Thymus (tissue), 14 donors: ENCODE measurements at places on chromosomes 16 and 17.
A peak's percentile ranks its signal among the peaks of the same experiment; 100 is the strongest.

GRCh38 chr16:3597226-3597625, 14.2 kb downstream of the SLX4 start:
- DNase-seq, result no peak

DNA sequence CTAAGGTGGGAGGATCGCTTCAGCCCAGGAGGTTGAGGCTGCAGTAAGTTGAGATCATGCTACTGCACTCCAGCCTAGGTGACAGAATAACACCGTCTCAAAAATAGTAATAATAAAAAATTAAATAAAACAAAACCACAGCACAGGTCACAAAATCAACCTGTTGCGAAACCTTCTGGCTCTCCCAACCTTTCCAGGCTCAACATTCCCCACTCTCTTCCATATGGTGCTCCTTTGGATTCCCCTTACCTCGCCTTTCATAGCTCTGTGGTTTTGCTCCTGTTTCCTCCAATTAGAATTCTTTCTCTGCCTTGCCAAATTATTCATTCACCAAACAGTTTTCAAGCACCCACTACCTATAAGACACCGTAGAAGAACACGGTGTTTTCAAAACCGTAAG, 4.7 kb downstream of the ZDHHC7 start:
- no peak for DNase-seq

DNA sequence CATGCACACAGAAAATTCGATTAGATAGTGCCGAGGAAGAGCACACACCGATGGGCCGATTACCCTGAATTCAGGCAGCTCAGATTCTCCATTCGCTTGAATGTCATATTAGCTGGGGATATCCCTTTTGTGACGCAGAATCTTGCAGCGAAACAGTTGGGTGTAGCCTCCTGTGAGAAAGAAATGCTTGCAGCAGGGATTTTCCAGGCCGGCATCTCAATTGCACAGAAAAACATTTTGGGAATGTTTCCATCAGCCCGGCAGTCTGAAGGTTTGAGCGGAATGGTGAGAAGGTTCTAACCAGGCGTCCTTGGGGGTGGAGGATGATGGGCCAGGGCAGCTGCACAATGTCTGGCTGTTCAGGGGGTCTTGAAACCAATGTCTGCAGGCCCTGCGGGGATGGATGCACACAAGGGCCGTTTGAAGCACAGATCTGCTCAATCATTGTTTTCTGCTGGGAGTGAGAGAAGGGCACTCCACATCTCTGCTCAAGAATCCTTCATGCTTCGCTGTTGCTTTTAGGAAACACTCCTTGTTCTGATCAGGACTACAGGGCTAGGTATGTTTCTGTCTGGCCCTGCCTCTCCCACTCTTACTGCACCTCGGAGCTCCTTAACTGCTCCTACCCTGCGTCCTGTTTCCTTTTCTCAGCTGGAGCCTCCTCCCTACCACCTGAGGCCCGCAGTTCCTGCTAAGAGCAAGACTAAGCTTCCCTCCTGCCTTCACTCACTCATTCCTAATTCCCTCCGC, 94.6 kb downstream of the CMIP start:
- DNase-seq, result no peak

DNA sequence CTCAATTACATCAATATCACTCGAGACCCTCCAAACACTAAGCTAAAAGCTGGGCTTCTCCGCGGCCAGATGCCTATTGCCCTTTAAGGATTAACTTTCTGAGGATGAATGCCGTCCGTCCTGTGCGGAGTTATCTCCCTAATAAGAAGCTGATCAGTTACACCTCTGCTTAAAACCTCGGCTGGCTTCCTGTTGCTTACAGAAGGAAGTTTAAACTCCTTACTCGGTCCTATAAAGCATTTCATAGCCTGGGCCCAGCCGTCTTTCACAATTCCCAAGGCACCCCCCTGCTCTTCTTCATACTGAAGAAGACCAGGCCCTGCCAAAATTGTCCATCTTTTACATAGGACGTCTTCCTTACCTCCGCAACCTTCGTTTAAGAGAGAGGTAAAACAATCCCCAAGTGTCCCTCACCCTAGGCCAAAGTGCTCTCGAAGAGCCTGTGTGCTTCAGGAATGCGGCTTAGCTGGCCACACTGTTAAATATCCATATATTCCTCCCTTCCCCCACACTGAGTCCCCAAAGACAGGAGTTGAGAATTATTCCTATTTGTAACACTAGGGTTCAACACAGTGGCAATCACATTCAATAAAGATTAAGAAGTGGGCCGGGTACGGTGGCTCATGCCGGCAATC, 112.6 kb upstream of the IRX5 start:
- DNase-seq, result no peak

- no peak for DNase-seq
These were observed 20.9 kb downstream of the METRNL start for GRCh38 chr17:83100220-83100852.

- DNase-seq, result no peak
These were observed 5.1 kb downstream of the LDHD start for GRCh38 chr16:75111514-75111940.

DNA sequence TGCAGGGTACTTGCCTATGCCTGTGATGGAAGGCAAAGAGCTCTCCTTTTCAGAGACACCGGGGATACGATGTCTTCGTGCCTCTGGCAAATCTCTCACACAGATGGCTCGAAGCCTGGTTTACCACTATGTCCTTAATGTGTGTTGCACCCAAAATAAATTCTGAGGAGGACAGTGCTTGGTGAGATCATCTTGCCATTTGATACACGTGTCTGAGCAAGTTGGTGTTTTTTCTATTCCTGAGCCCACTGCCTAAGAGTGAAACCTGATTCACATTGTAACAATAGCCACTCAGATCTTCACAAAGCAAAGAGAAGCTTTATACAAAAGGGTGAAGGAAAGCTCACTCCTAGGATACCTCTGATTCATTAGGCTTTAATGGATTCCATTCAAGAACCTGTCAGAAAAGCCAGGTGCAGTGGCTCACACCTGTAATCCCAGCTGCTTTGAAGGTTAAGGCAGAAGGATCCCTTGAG, 33.1 kb upstream of the AKAP1 start:
- DNase-seq, result no peak

GRCh38 chr17:60639019-60639330, 38.7 kb upstream of the BCAS3 start:
- no peak for DNase-seq

DNA sequence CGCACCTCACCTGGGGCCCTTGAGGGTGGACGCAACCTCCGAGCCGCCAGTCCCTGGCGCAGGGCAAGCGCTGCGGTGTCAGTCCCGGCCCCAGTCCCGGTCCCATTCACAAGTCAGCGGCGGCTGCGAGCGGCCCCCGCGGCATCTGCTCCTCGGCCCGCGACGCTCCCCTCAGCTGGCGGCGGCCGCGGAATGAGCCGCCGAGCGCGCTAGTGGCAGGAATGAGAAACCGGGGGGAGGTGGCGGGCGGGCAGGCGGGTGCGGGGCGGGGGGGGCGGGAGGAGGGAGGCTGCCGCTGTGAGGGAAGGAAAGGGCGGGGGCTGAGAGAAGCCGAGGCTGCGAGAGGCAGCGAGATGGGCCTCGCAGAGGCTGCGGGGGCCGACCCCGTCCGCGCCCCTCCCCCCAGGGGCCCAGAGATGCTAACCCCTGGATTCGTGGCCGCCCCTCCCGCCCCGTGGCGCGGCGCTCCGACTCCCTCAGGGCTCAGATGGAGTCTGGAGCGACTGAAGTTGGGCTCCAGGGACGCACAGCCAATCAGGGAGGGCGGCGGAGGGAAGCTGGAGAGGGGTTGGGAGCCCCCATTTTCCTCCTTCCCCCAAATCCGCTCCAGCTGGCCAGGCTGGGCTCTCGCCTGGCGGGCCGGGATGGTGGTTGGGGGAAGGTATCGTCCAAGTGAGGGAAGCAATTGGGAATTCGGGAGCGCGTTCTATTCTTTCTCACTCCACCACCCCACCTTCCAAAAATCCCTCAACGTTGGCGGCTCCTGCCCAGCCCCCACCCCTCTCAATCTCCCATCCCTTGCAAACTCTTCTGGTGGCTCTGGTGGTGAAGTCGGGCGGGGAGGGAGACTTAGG, at the start of gene CDH11:
TSS of gene CDH11 (minus strand) at position 194 of the 854 bp plus-strand sequence. CDS start 117,194 bp downstream, outside the sequence.
- no peak for DNase-seq

DNA sequence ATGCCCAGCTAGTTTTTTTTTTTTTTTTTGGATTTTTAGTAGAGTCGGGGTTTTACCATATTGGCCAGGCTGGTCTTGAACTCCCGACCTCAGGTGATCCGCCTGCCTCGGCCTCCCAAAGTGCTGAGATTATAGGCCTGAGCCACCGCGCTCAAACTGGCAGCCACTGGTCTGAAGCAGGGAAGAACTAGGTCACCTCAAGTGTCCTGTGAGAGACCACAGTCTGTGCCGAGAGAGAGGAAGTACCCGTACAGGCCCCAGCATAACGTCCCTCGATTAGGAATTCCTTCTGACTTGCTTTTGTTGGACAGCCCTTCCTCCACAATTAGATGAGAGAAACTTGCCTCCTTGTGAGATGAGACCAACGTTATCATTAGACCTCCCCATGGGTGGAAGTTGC, 13.7 kb upstream of the CD300E start:
- DNase-seq, result no peak

GRCh38 chr17:9817086-9817485, 4.8 kb downstream of the GSG1L2 start:
- no peak for DNase-seq

- peak; percentile 75 for DNase-seq
These were observed 15.2 kb downstream of the GALK1 start for GRCh38 chr17:75749545-75750389.

DNA sequence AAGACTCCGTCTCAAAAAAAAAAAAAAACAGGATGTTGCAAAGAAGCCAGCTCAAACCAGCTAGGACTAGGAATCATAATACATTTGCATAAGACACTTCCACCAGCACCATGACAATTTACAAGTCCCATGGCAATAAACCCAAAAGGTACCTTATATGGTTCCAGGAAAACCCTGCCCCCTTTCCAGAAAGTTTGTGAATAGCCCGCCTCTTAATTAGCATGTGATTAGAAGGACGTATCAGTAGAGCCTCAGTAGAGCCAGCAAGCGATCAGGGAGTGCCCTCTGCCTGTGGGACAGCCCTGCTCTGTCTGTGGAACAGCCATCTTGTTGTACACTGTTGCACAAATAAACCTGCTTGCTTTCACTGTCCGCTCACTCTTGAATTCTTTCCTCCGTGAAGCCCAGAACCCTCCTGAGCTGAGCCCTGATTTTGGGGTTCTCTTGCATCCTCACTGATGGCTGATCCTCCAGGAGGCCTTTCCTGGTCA, 14.0 kb downstream of the NUPR1 start:
- DNase-seq, result no peak

DNA sequence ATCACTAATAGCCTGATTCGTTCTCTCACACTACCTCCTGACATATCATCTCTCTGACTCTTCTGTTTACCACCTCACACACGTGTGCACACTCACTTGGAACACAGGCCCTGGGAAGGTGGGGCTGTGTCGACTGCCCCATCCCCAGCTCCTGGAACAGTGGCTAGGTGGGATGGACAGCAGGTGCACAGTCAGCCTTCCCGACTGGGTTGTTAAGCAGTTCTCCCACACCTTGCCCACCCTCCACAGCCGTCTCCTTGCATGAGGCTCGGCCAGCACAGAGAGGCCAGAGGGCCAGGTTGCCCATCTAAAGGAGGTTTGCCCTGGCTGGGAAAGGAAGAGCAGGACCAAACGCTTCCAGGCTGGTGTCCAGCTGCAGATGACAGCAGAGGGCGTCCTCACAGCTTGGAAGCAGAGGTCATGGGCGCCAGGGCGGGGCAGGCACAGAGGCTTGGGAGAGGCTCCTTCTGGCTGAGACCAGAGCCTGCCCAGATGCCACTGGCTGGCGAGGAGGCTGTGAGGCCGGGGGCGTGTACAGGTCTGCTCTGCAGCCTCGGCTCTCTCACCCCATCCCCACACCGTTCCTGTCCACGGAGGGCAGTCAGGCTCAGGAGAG, 92.8 kb downstream of the AMFR start:
- DNase-seq, result no peak

DNA sequence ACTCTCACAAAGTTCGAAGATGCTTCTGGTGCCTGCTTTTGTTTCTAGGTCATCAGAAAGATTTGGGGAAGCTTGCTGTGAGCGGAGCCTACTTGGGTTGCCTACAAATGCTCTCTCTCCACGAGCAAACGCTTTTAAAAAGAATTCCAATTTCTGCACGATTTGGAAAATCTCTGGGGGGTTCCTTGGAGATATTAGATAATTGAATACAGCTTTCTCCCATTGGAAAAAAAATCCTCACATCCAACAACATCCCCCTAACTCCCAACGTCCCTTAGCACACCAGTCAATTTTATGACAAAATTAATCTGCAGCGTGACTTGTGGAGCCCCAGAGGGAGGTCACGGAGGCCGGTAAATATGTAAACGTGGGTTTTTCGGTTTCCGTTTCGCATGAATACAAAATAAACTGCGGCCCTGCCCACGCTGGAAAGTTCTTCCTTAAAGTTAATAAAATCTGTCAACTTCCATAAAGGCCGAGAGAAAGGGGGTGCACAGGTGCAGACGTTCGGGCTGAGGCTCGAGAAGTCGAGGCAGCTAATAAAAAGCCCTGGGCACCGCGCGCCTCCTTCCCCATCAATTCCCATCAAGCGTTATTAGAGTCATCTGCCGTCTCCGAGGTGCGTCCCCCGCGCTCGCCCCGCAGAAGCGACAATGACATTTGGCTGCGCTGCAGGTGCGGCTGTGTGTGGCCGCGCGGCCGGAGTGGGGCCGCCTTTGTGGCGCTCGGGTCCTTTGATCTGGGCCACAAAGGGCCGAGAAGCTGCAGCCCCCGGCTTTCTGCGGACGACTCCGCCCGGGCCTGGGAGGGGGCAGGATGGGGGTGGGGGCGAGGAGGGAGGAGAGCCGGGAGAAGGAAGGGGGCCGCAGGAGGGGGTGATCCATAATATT, 37.6 kb downstream of the SALL1 start:
- DNase-seq, result no peak

- no peak for DNase-seq
These were observed 3.3 kb upstream of the VAC14 start for GRCh38 chr16:70804153-70804733.

DNA sequence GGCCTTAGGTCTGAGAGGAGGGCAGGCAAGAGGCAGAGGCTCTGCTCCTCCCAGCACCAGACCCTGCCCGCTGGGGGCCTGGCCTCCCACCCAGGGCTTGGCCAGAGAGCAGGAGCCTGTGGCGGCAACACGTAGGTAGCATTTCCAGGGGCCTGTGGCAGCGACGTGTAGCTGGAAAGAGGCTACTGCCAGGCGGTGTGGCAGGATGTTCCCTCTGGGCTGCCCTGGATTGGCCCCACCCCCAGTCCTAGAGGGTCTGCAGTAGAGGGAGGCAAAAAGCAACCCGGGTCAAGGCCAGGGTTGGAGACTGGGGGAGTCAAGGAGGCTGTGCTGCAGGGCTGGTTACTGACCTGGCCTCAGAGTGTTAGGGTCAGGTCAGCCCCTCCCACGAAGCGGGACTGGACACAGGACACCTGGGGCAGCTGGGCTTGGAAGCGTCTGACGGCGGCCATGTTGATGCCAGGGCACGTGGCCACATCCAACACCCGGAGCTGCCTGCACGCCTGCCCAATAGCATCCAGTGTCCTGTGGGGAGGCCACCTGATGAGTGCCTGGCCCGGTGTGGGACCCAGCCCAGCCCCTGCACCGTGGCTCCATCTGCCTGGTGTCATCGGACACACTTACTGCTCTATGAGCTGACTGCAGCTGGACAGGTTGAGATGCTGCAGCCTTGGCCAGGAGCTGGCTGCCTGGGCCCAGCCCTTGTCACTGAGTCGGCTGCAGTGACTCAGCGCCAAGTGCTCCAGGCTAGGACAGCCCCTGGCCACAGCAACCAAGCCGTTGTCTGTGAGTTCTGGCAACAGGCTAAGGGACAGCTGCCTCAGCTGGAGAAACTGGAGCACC, 8.5 kb downstream of the ELMO3 start:
- DNase-seq, result no peak

GRCh38 chr16:79169239-79169638, 431.3 kb downstream of the MAF start:
- peak; percentile 68 for DNase-seq

- DNase-seq, result no peak
These were observed 52.0 kb downstream of the LDHD start for GRCh38 chr16:75064403-75065148.
